ENCODE measurements at places on chromosomes 4 and X. TPM values are rescaled to one million over a fixed set of nuclear protein-coding genes. Genes with fewer than 3 reads are reported as not detected.

- DNase-seq = no peak
Observed at GRCh38 chrX:14903891-14904290, 30.7 kb downstream of the MOSPD2 start.

DNA sequence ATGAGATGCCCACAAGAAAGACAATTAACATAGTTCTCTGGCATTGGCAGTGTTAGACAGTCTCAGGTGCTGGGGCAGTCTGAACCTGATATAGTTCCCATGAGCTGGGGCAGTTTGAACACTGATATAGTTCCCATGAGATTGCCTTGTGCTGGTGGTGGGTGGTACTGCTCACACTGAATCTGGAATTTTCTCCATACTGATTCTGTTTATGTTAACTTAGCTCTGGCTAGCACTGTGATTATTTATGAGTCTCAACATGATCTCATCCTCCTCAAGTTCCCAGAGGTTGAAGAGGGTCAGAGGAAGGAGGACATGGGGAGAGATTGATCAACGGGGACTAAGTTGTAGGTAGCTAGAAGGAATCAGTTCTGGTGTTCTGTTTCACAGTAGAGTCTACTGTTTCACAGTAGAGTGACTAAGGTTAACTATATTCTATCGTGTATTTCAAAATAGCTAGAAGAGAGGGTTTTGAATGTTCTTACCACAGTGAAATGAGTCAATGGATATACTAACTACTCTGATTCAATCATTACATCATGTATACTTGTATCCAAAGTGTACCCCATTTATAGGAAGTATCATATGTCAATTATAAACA, 379.9 kb downstream of the ADAM29 start:
- DNase-seq = peak; percentile 21

DNA sequence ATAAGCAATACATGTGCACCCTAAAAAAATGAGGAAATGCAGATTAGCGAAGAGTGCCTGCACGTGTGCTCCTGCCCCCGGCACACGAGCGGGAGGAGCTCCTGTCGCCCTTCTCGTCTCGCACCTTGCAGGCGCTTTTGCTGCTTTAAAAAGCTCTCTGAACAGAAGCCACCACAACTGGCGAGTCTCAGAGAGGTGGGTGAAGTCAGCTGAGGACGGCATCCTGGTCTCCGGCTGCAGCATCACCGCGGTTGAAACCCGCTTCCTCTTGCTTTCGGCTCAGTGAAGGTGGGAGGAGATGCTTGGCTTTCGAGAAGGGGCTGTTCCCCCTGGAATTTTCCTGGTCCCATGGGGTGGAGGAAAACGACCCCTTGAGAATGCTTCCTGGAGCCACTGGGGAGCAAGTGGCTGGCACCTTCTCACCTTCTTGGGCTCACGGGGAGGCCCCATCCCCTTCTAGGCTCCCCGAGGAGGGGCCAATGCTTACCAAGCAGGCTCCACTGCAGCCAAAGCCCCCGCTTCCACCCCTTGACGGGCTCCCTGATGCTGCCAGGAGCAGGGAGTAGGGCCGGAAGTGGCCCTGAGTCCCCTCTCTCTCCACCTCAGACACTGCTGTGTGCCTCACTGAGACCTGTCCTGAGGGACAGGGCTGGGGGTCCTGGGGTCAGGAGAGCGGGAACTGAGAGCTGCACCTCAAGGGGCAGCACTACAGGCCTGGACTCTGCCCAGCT, 29.2 kb upstream of the MXD4 start:
- DNase-seq = no peak

DNA sequence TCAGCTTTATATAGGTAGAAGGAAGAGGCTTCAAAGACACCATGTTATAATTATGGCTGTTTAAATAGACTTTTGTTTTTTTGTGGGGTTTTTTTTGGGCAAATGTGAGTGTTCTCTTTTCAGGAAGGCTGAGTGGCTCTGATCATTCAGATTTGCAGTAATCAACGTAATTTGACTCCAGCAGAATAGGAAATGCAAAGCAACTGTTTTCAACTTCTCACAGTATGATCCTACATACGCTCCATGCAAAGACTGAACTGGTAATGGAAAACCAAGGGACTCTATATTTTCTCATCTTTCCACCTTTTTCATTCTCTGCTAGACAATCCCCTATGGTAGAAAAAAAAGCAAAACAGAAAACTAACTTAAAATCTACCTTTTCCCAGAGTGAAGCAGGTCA, 10.8 kb downstream of the ADH1B start:
- no peak for DNase-seq

GRCh38 chr4:120769227-120769626, 153.3 kb downstream of the PRDM5 start:
- DNase-seq = peak; percentile 52

- DNase-seq = peak; percentile 64
Observed at GRCh38 chr4:38385093-38386004, 278.6 kb upstream of the KLF3 start.

GRCh38 chr4:177492022-177492421, 49.8 kb upstream of the AGA start:
- no peak for DNase-seq

GRCh38 chrX:41381685-41382084, 47.7 kb downstream of the DDX3X start:
- peak; percentile 99 for DNase-seq

- no peak for DNase-seq
Observed at GRCh38 chr4:120561648-120562047, 360.9 kb downstream of the PRDM5 start.

DNA sequence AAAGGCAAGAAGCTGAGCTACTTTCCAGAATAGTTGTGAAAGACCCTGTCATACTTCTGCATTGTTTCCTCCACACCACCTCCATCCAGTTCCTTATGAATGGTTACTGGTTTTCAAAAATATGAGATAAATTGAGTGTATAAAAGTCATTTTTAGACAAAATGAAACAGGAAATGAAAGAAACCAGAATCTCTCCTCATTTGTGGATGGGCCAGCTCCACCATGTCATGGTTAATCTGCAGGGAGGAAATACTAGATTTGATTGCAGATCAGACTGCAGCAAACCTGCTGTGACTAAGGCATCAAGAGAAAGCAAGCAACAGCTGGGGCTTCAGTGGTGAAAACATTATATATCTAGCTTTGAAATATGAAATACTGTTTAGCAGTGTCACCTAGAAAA, 23.8 kb downstream of the F9 start:
- DNase-seq = no peak

DNA sequence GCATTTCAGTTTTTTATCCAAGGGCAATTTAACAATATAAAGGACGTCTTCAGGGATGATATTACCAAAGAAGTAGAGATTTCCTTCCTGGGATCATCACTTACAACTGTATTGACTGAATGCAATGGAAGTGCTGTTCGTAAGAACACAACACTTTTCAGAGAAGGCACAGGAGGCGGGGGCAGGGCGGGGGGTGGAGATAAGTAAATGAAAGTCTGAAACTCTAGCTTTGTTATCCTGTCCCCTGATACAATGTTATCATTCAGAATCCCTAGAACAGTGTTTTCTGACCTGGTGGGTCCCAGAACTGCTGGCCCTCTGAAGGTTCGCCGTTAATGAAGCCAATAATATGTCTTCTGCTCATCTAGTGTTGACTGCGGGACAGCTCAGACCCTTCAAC, 124.6 kb downstream of the NSUN7 start:
- no peak for DNase-seq

DNA sequence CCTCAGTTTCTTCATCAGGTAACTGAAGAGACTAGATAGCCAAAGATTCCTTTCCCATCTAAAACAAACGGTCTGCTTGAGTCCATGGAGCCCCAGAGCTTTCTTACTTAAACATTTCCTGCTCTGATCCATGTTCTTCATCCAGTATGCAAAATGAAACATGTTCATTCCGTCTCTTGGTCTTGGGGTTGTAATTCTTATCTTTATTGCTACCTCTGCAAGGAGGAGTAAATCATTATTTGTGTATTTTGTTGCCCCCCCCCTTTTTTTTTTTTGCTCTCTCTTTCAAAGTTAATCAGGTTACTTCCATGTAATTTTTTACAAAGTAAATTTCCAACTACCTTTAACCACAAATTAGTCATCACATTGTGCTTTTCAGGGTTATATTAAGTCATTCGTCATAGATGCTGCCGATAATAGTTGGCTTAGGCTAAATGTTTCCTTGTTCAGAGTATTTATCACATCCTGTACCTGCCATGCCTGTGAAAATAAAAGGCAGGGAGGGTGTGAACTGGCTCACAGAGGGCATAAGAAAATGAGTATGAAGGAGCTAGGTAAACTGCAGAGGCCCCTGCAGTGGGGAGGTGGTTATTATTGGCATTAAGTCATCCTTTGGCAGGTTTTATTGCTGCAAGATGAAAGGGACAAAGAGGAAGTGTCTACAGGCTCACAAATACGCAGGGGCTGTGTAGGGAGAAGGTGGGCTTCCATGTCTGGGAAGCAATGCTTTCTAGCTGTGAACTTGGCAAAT, 76.7 kb upstream of the HS3ST1 start:
- DNase-seq = peak; percentile 89

DNA sequence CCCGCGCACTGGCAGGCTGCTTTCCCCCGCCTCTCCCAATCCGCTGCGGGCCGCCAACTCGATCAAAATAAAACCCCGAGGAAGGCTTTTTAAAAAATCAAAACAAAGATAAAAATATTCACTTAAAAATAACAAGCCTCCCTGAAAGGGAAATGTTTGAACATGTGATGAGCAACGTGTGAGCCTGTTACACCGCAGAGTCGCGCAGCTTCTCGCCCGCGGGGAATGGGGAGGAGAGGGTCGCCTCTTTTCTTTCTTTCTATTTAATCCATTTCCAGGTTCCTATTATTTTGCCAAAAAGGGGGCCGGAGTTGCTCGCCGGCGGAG, 326.0 kb upstream of the F9 start:
- DNase-seq = no peak

DNA sequence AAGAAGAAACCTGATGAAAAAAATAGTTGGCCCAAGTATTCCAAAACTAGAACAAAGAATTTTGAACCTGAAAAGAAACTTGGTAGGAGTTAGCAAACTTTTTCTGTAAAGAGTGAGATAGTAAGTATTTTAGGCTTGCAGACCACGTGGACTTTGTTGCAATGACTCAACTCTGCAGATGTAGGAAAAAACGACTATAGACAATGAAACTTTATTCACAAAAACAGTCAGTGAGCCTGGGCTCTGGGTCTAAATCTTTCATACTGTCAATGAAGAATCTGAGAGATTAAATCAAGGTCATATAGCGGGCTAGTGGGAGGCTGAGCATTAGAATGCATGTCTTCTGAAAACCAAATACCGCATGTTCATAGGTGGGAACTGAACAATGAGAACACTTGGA, 23.0 kb downstream of the SH3D19 start:
- no peak for DNase-seq

GRCh38 chr4:26076896-26077295, 162.9 kb downstream of the SMIM20 start:
- no peak for DNase-seq

- no peak for DNase-seq
Observed at GRCh38 chr4:140739971-140740370, 16.2 kb downstream of the TBC1D9 start.

The MAGEE2 gene
- not detected for total RNA-seq

DNA sequence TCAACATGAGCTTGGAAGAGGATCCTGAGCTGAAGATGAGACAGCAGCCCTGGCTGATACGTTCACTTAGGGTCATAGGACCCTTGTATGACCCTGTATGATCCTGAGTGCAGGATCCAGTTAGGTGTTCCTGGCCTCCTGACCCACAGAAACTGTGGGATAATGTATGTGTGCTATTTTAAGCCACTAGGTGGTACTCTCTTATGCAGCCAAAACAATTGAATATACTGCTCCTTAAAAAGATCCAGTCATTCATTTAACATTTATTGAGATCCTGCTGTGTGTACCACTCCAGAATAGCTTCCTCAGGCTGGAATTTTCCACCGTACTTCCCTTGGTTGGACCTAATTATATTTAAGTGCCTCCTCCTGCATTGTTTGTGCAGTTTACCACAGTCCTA, 167.1 kb downstream of the AMELX start:
- no peak for DNase-seq

Data from MCF 10A (cell line).